ENCODE measurements at places on chromosomes 7 and 10.

DNA sequence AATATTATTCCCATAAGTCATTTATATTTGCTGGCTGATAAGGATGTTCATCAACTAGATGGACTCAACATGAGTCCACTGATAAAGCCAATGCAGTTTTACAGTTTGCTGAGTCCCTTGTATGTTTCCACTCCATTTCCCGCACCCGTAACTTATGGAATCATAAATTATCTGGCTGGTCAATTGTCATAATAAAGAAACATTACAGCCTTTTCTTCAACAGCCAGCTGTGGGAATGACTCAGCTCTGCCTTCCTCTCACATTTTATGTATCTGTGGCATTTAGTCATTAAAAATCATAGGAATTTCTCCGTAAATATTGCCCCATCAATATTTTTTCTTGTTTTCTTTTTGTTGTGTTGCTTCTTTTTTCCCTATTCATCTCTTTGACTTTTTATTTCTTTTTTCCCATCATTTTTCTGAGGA, 22.3 kb upstream of the TMEM26 start:
- no peak for DNase-seq

DNA sequence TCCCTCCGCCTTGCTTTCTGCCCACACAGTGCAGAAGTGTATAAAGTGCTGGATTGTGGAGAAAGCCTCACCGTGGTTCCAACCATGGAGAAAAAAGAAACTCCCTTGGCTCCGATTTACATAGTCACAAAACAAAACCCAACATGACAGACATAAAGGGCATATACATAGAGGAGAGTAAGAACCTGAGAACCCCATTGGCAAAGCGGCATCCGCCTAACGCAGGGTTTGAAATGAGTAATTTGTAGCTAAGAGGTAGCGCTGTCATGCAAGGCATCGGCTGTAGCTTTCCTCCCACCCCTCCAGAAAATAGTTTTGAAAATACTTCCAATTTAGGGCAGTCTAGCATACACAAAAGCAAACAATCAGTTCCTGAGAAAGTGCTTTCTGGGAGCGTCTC, 126.0 kb upstream of the NRBF2 start:
- DNase-seq = no peak

DNA sequence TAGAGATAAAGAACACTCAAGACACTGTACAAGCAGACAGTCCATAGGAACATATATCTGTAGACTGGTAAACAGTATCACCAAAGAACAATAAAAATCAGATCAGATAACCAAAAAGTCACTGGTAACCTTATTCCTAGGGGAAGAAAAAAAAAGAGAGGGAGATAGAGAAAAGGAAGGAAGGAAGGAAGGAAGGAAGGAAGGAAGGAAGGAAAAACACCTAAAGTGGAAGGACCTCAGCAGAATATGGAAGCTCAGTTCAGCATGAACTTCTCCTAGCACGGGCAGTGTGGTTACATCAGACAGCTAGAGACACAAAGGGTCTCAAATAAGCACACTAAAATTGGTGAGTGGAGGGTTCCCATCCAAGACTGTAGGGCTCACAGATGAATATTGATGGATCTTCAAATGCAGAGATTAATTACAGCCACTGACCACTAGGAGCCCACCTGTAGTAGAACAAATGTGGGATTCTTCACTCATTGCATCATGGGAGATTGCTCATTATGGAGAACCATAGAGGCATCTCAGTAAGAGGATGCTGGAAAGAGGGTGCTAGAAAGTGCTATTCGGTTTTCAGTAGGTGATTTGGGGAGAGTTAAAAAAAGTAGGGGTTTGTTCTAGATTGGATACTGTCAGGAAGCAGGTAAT, 293.4 kb upstream of the C7orf33 start:
- no peak for DNase-seq

GRCh38 chr7:137443616-137444015, 100.1 kb upstream of the PTN start:
- DNase-seq = no peak

DNA sequence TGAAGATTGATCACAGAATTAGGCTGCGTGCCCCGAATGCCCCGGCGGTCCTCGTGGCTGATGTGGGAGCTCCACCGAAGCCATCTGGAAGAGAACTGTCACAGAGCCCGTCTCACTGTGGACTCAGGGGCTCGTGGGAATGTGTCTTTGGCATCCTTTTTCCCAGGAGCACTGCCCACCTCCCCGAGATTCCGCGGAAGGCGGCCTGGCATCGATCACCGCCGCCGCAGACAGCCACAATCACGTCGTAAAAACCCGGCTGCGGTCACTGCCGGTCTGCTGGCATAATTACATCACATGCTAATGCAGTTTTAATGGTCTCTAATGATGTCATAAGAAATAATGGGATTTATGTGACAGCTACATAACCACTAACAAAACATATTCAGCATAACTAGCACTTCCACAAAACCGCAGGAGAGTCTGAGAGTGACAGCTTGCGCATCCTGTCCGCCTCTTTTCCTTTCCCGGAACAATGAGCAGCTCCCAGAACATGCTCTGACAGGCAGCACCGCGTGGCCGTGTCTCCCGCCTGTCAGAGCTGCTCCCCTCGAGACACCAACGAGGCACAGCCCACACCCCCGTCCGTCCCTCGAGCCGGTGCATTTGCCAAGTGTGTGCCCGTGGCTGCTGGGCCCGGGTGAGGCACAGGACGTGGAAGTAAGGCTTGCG, 490.0 kb downstream of the PTPRN2 start:
- no peak for DNase-seq

GRCh38 chr7:152683297-152683696, 7.4 kb upstream of the XRCC2 start:
- no peak for DNase-seq

GRCh38 chr10:11573497-11573896, 38.0 kb downstream of the USP6NL start:
- DNase-seq = no peak

GRCh38 chr10:24981161-24981710, 28.8 kb upstream of the PRTFDC1 start:
- DNase-seq = no peak

- no peak for DNase-seq
These were observed 8.3 kb upstream of the RBM17 start for GRCh38 chr10:6080417-6080973.

- DNase-seq = no peak
These were observed 17.8 kb downstream of the CH25H start for GRCh38 chr10:89189211-89189734.

DNA sequence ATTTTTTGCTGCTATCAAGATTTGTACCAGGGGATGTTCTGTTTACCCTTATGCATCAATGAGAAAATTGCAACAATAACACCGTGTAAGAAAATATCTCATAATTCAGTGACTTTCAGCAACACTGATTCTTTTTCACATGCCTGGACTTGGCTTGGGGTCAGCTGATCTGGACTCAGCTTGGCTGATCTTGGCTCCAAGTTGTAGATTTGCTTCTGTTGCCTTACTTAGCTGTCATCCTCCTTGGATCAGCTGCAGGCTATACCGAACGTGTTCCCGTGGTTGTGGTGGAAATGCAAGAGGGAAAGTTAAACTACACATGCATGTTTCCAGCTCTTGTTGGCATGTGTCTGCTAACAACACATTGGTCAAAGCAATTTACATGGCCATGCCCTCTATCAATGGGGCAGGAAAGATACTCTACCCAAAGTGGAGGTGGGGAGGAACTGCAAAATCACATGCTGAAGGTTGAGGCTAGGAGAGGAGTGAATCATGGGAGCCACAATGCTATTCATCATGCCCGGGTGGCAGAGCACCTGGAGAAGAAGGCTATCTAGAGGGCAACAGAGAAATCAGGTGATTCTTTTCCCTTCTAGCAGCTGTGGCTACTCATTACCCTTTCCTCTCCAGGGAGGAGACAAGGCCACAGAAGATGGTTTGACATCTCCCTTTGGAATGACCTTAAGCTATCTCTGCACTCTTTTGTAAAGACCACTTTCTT, 1276.3 kb upstream of the AUTS2 start:
- DNase-seq = no peak

DNA sequence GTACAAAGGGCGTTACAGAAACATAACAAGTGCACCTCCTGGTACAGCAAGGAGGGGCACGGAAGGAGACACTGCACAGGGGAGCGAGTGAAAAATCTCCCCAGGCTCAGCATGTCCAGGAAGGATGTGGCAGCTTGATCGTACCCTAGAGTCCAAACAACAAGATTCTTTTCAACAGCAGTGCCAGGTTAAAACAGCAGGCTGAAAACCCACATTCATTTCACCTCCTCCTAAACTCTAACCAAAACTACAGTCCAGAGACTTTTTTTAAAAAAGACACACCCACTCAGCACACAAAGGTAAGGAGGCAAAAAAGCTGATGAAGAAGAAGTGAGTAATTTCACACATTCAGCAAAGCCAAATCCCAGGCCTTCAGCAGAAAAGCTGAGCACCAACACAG, 138.8 kb downstream of the SFMBT2 start:
- DNase-seq = no peak

DNA sequence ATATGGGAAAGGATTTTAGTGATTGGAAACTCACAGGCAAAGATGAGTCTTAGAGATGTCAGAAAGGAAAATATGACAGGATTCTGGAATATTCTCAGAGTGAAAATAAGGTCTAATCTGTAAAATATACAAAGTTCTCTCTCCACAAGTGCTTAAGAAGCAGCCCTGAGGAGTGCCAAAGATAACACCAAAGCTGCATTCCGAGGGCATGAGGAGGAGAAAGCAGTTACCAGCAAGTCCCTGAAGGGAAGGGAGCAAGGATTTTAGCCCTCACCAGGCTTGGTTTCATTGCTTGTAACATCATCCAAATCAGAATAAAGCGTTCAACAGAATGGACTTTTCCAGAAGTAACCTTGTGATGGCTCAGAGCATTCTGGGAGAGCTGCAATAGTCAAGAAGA, 31.4 kb upstream of the DLX6 start:
- no peak for DNase-seq

DNA sequence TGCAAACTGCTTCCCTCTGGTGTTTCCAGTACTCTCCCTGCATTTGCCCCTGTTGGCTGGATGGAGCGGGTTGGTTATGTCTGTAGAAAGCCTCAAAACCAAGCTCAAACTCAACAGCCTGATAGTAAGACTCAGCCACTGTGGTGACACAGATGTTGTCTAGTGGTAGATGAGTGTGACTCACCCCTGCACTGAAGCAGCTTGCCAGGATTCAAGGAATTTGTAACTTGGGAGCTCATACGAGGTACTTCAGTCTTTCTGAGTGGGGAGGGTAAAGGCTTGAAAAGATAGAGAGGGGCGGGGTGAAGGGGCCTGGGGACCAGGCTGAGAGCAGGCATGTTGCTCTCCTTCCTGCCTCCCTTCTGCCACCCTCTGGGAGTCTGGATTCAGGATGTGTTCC, 22.9 kb upstream of the AQP1 start:
- DNase-seq = no peak

DNA sequence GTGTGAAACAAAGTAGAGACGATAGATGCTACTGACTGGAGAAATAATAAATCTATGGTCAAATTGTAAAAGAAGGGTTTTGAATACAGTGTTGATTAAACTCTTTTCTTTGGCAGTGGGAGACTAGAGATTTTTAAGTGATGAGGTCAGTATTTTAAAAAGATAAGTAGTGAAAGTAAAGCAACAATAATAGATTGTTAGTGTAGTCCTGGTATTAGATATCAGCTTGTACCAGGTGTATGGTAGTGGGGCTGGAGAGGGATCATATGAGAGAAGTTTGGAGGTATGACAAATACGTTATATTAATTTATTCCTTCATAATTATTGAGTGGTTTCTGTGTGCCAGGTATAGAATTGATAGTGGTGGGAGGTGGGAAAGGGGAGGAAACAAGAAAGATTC, 25.2 kb downstream of the PHTF2 start:
- no peak for DNase-seq

- DNase-seq = no peak
These were observed 131.5 kb upstream of the LAMB4 start for GRCh38 chr7:108261560-108262255.

GRCh38 chr7:69700331-69700730, 102.1 kb downstream of the AUTS2 start:
- no peak for DNase-seq

GRCh38 chr10:62694537-62695126, 109.9 kb upstream of the ADO start:
- DNase-seq = no peak

GRCh38 chr7:55965100-55965470, 700 bp downstream of the NIPSNAP2 start:
- no peak for DNase-seq

- DNase-seq = no peak
These were observed 92.3 kb downstream of the DNAJB6 start for GRCh38 chr7:157429001-157429679.

DNA sequence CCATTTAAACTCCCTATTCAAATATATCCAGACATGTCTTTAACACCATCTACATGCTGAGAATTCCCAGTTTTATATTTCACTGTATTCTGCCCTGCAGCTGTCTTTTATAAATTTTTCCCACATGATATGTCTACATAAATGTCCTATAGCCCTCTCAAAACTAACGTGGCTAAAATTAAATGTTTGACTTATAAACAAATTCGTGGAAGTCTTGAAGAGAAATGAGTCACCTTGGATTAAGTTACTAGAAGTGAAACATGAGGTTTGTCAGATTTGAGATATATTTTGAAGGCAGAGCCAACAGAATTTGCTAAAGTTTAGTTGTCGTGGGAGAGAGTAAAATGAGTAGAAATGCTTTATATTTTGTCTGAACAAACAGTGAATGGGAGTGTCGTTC, 386.9 kb upstream of the CNTNAP2 start:
- DNase-seq = no peak

DNA sequence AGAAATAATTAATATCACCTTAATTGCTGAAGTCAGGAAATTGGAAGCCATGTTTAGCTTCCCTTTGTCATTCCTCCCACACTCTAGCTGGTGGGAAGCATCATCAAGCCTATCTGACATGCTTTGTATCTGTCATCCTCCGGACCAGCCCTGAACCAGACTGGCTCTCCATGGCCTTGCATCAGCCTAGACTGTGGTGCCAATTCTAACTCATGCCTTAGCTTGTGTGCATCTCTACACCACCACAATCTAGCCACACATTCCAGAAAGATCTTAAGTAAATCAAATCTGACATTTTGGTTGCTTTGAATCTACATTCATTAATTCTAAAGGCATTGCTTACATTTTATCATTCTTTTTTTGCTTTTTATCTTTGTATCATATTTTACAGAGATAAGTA, 196.4 kb upstream of the VSTM2A start:
- DNase-seq = no peak

- DNase-seq = no peak
These were observed 218.5 kb upstream of the MKLN1 start for GRCh38 chr7:131109011-131109758.

GRCh38 chr10:92153-92552, 43.1 kb upstream of the TUBB8 start:
- no peak for DNase-seq

DNA sequence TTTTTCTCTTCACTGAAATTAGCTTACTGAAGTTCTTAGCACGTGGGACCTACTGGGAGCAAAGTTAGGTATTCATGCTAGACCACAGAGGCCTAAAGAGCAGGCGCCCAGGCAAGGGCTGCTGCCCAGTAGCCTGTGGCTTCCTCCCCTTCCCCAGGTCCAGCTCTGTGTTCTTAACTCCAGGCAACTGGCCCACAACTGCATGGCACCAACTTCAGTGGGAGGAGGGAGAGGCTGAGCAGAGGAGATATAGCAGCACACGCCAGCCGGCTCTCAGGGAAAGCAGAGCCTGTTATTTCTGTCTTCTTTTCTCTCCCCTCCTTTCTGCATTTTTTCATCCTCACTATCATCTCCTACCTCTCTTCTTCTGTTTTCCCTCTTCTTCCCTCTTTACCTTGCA, 67.4 kb downstream of the PCGF5 start:
- no peak for DNase-seq

All from stimulated activated CD8-positive, alpha-beta memory T cell treated with anti-CD3 and anti-CD28 coated beads, Interleukin-7, amount 100 ng/mL, for 1 hour (primary cell).